Lower lobe of right lung (tissue), 2 donors: ENCODE measurements at places on chromosomes 2 and 18. TPM values are rescaled to one million over a fixed set of nuclear protein-coding genes. Genes with fewer than 3 reads are reported as not detected.

- no peak overlapping the region for H3K27ac ChIP-seq
- peaks cover 5% of the 10 kb centered on the region for H3K4me1 ChIP-seq
- no peak for DNase-seq
- no peaks in the 10 kb centered on the region for H3K27me3 ChIP-seq
- no peak overlapping the region for H3K4me3 ChIP-seq
- H3K36me3 ChIP-seq = no peaks in the 10 kb centered on the region
These were observed 4.7 kb upstream of the MAP4K4 start for GRCh38 chr2:101692766-101693165.

DNA sequence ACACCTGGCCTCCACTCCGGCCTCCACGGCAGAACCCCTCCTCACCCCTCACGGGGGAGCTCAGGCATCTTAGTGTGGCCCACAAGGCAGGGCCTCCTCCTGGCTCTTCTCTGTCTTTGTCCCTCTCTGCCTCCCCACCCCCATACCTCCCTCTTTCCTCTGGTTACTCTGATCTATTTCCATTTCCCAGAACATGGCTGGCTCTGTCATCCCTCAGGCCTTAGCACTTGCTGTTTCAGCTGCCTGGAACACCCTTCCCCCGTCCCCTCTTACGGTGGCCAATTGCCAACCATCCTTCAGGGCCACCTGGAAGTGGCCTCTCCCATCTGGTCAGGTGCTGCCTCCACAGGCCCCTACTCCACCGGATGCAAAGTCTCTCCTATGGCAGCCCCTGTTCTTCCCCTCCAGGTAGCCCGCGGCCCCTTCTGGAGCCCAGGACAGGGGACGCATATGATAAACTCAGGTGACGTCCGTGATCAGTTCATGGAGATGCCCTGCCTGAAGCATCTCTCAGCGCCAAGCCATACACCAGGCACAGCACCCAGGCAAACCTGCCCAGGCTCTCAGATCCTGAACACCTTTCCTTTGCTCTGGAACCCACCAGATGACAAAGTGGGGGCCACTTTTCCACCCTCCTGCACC is 3.6 kb upstream of the ECEL1 start:
- peak; percentile 14 for DNase-seq
- no peaks in the 10 kb centered on the region for H3K36me3 ChIP-seq
- peaks cover 8% of the 10 kb centered on the region for H3K4me1 ChIP-seq
- H3K27me3 ChIP-seq = peaks cover 38% of the 10 kb centered on the region
- no peak overlapping the region for H3K4me3 ChIP-seq

Gene CPLX4
- total RNA-seq = not detected

GRCh38 chr2:189679226-189679625 is 4.8 kb downstream of the ANKAR start:
- DNase-seq = no peak
- no peaks in the 10 kb centered on the region for H3K27me3 ChIP-seq

Gene SEPTIN10
- total RNA-seq = 86.9 TPM

Gene EFEMP1
- 219 TPM for total RNA-seq

DNA sequence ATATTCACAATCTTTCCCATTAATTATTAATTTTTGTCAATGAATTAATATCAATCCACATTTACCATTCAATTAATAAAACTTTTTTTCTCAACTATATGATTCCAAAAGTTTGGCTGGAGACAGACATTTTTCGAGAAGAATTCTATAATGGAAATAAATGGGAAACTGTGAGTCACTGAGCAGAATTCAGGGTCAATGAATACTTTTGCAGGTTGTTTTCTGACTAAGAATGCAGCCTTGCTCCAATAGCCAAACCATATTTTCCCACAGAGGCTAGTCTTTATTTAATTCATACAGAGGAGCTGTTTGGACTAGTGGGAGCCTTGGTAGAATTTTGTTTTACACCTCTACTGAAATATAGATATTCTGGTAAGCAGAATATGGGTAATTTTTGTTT is 82.3 kb downstream of the ARHGAP28 start:
- no peak overlapping the region for H3K27ac ChIP-seq
- no peaks in the 10 kb centered on the region for H3K4me1 ChIP-seq
- no peaks in the 10 kb centered on the region for H3K27me3 ChIP-seq
- no peak overlapping the region for H3K4me3 ChIP-seq
- H3K36me3 ChIP-seq = no peaks in the 10 kb centered on the region

Gene FOXI3
- not detected for total RNA-seq

- H3K27me3 ChIP-seq = no peaks in the 10 kb centered on the region
- H3K4me1 ChIP-seq = no peaks in the 10 kb centered on the region
- H3K36me3 ChIP-seq = no peaks in the 10 kb centered on the region
These were observed 242.6 kb downstream of the RIT2 start for GRCh38 chr18:42872838-42873237.

Gene SP140
- 15.0 TPM for total RNA-seq

DNA sequence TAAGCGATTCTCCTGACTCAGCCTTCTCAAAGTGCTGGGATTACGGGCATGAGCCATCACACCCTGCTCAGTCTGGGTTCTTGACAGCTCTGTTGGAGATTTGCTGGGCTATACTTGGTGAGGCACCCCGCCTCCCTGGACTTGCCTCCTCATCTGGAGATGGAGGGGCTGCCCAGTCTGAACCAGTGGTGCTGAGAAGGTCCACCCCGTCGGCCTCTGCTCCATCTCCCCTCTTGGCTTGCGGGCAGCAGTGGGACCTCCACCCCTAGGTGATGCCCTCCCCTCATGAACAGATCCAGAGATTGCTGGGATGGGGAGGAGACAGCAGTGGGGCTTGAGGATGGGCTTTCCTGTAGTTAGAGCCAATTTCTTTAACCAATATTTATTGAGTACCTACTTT is 120.9 kb downstream of the CLIP4 start:
- H3K27ac ChIP-seq = no peak overlapping the region
- H3K36me3 ChIP-seq = no peaks in the 10 kb centered on the region
- no peak for DNase-seq

- H3K4me3 ChIP-seq = no peak overlapping the region
- H3K4me1 ChIP-seq = no peaks in the 10 kb centered on the region
- H3K36me3 ChIP-seq = no peaks in the 10 kb centered on the region
- no peak for DNase-seq
These were observed 33.6 kb downstream of the GTF2A1L start for GRCh38 chr2:48651158-48651790.

Gene ERBB4
- total RNA-seq = 25.3 TPM

DNA sequence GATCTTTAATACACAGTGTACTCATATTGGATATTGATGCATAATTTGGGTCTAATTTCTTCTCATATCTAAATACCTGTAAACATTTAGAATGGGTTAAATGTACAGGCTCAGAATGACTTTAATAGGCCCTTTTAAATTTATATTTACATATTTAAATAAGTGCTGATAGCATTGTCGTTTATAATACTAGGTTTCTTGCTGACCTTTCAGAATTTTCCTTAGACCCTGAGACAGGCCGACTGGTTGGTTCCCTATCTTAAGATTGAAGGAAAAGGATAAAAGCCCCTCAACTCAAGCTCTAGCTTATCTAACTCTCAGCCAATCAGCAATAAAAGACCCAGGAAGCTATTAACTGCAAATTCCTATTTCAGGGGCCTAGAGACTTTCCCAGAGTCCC is 67.8 kb upstream of the HNMT start:
- no peak overlapping the region for H3K27ac ChIP-seq
- H3K27me3 ChIP-seq = no peaks in the 10 kb centered on the region
- no peak overlapping the region for H3K4me3 ChIP-seq

DNA sequence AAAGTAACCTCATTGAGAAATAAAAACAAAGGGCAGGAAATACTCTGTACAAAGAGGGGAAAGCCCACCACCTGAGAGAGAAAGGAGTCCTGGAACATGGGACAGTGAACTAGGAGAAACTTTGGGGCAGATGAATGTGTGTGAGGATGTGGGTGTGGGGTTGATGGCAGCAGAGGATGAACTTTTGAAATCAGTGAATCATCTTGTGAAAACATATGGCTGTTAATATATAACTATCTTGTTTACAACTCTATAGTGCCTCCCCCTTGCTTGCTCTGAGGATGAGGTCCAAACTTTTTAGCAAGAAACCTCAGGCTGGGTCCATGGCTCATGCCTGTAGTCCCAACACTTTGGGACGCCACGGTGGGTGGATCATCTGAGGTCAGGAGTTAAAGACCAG is 171.8 kb upstream of the LHCGR start:
- H3K36me3 ChIP-seq = no peaks in the 10 kb centered on the region
- H3K27me3 ChIP-seq = no peaks in the 10 kb centered on the region
- H3K4me1 ChIP-seq = no peaks in the 10 kb centered on the region

Gene CYP27A1
- 273 TPM for total RNA-seq

- H3K4me1 ChIP-seq = no peaks in the 10 kb centered on the region
- DNase-seq = no peak
- no peak overlapping the region for H3K4me3 ChIP-seq
- no peaks in the 10 kb centered on the region for H3K27me3 ChIP-seq
- H3K36me3 ChIP-seq = no peaks in the 10 kb centered on the region
- H3K27ac ChIP-seq = peak overlapping the region; percentile 28
These were observed 214.1 kb downstream of the RDH14 start for GRCh38 chr2:18346344-18346743.

Gene PDCL3
- total RNA-seq = 16.0 TPM

GRCh38 chr18:26703170-26703930 is 155.0 kb upstream of the KCTD1 start:
- H3K36me3 ChIP-seq = no peaks in the 10 kb centered on the region
- no peak overlapping the region for H3K4me3 ChIP-seq
- H3K27me3 ChIP-seq = no peaks in the 10 kb centered on the region

- no peaks in the 10 kb centered on the region for H3K4me1 ChIP-seq
- no peak overlapping the region for H3K4me3 ChIP-seq
- no peaks in the 10 kb centered on the region for H3K36me3 ChIP-seq
These were observed 310.8 kb downstream of the EIPR1 start for GRCh38 chr2:3066831-3067230.

Gene CDH20
- 0.24 TPM for total RNA-seq

Gene ICOS
- total RNA-seq = 3.0 TPM
